ENCODE measurements at places on chromosomes 2 and 18.
A peak's percentile ranks its signal among the peaks of the same experiment; 100 is the strongest.

DNA sequence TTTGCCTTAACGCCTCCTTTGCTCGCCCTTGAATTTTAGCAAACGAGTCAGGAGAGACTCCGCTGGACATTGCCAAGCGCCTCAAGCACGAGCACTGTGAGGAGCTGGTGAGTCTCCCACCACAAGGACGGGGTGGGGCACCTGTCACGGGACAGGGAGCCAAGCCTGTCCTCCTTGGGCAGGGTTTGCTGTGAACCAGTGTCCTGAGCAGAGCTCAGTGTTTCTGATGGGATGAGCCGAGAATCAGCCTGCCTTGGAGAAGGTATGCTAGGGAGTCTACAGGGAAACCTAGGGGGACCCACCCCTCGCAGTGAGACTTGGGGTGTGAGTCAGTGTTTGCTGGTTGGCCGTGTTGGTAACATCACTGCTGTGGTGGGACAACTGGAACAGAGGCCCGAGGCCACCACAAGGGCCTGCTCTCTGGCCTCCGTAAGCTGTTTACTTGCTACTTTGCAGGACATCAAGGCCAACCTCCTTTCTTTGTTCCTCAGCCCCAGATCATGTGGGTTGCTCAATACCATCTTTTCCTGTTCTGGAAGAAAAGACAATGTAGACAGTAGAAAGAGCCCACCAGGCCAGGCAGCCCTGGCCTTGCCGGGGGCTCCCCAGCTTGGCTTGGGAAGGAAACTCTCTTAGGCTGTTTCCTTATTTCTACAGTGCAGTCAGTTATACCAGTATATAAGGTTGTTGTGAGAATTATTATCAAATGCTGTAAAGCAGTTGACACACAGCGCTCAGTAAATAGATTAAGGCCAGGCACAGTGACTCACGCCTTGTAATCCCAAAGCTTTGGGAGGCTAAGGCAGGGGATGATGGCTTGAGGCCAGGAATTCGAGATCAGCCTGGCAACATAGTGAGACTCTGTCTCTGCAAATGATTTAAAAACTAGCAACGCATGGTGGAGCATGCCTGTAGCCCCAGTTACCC, 42.4 kb downstream of the ITGB1BP1 start:
- no peak for DNase-seq

DNA sequence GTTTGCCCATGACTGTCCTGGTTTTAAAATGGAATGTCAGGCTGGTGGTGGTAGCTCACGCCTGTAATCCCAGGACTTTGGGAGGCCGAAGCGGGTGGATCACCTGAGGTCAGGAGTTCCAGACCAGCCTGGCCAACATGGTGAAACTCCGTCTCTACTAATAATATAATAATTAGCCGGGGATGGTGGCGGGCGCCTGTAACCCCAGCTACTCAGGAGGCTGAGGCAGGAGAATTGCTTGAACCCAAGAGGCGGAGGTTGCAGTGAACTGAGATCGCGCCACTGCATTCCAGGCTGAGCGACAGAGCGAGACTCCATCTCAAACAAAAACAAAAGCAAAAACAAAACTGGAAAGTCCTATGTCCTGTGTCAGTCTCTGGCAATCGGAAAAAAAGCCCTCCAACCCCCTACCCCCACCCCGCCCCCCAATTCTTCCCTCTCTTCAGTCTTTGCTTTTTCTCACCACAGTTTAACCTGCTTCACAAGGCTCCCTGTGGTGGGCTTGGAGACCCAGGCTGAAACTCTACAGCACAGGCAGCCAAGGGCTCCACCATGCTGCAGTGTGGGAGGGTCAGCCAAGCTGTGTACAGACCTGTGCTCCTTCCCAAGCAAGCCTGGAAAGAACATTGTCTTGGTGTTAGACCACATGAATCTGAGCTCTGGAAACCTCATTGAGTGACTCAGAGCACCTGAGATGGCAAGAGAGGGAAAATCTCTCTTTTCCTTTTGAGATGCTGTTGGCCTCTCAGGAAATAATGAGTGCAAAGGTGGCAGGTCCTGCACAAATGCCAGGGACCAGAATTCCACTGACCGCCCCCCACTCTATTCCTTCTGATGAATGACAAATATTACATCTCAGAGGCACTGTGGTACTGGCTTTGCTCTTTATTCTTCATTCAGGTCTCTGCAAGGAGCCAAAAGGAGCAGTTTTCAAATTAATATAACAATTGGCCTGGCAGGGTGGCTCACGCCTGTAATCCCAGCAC, 16.7 kb downstream of the MYCN start:
- no peak for DNase-seq

DNA sequence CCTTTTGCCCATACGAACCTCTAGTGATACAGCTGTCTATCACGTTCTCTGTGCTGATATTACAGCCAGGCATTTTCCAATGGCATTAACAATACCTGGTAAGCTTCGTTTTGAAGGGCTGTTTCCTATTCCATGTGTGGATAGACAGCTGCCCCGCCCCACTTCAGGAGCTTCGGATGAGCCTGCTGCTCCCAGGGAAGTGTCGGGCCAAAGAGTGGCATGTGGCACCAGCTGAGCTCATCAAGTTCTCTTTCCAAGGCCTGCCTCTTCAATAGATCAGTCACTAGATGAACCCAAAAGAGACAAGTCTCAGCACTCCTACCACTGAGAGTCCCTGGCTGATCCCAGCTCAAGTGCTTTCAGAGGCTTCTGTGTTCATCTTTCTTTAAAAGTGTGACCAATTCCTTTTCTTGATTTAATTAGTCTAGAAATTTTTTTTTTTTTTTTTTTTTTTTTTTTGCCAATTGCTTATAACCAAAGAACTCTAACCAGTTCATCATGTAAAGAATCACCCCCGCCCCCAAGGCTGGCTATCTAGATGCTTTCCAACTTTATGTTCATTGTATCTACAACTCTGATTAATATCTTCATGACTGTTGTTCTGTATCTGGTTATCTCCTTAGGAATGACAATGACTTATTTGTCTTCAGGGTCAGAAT, 46.6 kb downstream of the HDAC4 start:
- no peak for DNase-seq

GRCh38 chr2:174473796-174474195, 13.0 kb downstream of the GPR155 start:
- DNase-seq = no peak

DNA sequence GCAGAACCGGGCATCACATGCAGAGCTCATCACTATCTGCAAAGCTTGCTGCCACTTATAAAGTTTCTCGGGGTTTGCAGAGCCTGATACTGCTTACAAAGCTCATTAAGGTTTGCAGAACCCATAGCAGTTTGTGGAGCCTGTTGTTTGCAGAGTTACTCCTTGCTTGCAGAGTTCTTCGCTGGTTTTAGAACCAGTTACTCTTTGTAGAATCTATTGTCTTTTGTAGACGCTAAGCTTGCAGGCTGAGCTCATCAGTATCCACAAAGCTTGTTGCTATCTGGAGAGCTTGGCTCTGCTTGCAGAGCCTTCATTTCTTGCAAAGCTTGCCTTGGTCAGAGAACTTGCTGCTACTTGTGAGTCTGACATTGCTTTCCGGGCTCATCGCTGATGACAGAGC, 106.9 kb downstream of the CELF4 start:
- DNase-seq = no peak

DNA sequence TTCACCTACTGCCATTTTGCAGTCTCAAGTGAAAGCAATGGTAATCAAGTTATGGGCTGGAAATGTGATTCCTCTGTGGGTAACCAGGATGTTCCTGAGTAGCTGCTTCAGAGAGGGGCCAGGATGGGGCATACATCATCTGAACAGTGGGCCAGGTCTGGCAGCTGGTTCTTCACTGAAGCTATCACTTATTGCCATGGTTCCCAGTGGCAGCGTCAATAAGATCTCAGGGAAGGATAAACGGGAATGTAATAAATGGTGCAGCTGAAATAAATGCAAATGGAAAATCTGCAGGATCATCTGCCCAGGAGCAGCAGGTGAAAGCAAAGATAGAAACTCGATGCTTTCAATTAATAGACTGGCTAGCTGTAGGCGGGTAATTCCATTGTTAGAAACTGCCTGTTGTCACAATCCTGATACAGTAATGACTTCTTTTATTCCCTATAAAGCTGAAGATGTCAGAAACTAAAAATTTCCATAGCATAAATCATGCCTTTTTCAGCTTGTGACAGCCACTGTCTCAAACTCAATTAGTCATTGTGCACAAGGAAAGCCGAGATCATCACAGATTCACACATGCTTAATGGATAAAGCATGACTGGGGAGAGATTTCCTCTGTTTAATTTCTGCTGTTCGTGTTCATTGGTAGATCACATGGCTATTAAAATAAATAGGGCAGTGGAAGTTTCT, 56.2 kb upstream of the CCDC85A start:
- no peak for DNase-seq

DNA sequence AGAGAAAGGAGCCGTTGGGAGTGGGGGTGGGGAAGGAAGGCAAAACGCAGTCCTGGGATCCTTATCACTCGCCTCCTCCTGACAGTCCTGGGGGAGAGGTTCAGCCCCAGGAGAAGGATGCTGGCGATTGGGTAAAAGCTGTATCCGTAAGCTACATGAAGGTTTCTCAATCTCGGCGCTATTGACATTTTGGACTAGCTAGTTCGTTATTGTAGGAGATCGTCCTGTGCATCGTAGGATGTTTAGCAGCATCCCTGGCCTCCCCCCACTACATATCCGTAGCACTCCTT, 511 bp upstream of the TP53I3 start:
- DNase-seq = no peak

- no peak for DNase-seq
Measured at GRCh38 chr2:39202639-39203369, 41.0 kb downstream of the CDKL4 start.

GRCh38 chr18:9688036-9688741, 19.9 kb upstream of the RAB31 start:
- no peak for DNase-seq

DNA sequence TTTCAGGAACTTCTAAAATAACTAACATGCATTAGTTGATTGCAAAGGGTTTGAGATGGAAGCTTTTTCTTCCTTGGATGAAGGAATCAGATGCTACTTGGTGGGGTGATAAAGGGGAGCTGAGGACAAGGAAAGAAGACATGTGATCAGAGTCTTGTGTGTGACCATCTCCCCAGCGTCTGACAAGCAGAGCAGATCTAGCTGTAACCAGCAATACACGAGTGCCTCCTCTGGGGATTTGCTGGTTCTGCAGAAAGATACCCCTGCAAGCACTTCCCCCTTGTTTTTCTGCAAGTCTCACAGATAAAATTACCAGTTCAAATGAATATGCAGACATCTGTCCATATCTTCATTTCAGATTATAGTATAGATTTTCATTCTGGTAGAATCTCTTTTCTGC, 2.7 kb downstream of the CDH7 start:
- peak; percentile 2 for DNase-seq

Data from OCI-LY7 (cell line).